NCI-H526 (cell line): ENCODE measurements at places on chromosomes 3 and 15.

DNA sequence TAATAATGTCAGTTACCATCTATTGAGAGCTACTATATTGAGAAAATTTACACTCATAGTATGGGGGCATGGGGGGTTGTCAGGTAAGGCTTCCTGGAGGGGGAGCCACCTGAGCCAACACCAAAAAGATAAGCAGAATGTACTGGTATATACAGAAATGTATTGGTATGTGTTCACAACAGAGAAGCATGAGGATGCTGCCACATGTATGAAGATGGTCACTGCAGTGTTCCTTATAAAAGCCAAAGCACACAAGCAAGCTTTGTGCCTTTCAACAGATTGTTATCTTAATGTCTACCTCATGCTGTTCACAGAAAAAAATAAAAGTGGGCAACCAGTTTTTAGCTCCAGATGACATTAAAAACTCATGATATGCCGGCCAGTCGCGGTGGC, 149.0 kb downstream of the MAGI1 start:
- no peak for DNase-seq

GRCh38 chr3:30273304-30274072, 332.9 kb upstream of the TGFBR2 start:
- no peak for DNase-seq

DNA sequence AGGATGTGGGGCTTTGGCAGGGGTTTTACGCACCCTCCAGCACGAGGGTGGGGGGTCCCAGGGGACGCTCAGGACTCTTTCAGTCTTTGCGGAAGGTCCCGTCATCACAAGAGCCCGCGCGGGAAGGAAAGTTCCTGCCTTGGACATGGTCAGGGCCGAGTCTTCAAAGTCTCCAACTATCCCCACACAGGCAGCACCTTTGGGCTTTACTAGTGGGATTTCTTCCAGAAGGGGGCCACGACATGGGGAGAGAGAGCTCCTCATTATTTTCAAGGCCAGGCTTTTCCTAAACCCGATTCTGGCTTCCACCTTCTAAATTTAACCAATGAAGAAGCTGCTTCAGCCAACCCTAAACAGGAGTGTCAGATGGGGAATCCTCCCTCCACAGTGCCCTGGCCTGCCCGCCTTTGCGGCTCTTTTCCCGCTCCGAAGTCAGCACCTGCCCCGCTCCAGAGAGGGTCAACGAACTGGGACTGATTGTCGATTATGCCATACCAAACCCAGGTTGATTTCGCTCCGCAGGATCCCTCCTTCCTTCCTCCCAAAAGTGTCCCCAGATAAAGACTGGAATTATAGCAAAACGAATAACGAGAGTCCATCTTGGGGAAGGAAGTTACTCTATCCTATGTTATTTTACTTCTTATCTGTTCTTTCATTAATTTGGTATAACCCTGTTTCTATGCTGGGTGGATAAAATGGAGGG, 11.0 kb downstream of the SHOX2 start:
- no peak for DNase-seq

GRCh38 chr3:54599716-54600115, 328.1 kb downstream of the LRTM1 start:
- DNase-seq = no peak

- no peak for DNase-seq
Measured at GRCh38 chr15:25250011-25250596, 188.7 kb downstream of the UBE3A start.

DNA sequence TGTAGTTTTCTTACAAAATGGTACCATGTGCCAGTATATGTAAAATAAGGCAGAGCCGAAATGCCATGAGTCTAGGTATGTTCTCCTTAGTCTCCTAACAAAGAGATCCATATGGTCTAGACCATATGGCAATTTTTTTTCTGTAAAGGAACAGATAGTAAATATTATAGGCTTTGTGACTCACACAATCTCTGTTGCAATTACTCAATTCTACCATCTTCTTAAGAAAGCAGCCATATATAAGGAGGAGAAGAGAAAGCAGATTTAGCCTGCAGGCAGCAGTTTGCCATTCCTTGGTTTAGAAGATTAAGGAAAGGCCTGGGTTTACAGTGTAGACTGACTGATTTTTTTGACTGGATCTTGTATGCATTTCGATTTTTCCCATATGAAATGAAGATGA, 16.3 kb upstream of the BBX start:
- no peak for DNase-seq

DNA sequence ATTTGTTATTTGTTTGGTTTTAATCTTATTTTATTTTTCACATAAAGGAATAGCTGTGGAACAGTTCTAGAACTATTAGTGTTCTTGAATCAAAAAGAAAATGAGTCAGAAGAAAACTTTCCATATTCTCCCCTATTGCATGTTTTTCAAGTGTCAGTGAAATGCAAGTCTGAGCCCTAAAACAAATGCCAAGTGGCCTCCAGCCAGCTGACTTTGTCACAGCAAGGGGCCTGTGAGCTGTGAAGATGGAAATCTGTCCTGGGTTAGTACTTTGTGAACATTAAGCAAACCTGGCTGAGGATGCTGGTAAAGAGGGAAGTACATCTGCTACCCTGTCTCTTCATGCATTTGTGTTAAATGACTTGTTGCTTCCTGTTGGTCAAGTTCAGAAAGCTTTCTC, 14.2 kb downstream of the LRRC49 start:
- no peak for DNase-seq

GRCh38 chr3:42001777-42002176, 39.9 kb upstream of the ULK4 start:
- no peak for DNase-seq

DNA sequence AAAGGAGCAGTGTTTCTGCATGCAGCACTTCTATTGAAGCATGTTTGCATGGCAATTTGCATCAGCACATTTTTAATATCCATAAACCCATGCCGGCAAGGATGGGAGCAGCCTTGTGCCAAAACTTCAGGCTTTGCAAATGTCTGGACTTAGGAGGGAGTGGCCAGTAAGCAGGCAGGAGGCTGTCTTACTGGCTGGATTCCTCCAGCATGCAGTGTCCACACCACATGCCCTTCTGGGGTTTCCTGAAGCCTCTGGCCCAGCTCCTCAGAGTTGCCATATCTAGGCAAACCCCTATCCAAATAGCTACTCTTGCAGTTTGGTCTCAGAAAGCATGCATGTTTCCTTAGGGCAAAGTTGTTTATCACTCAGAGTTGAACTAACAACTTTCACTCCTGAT, 139.1 kb upstream of the MRPS22 start:
- DNase-seq = peak; percentile 82

GRCh38 chr3:5116538-5116937, 5.6 kb upstream of the ARL8B start:
- no peak for DNase-seq

GRCh38 chr3:69328103-69328962, 57.6 kb downstream of the FRMD4B start:
- DNase-seq = no peak

- DNase-seq = no peak
Measured at GRCh38 chr3:149292666-149293065, 40.8 kb downstream of the TM4SF18 start.

DNA sequence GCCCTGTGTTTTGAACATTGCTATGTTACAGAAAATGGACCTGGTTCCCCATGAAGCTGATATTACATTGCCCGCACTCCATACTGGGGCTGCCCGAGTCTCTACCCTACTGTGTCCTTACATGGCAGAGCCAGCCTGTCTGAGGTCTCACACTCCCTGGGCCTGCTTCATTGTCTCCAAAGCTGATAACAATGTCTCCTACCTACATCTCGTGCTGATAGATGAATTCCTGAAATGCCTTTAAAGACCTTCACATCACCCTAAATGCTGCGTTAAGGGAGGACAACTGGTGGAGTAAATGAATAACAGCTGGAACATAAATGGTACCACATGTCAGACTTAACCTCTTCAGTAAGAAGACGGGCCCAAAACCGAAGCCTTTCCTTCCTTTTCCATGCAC, 62.9 kb upstream of the PTX3 start:
- no peak for DNase-seq

DNA sequence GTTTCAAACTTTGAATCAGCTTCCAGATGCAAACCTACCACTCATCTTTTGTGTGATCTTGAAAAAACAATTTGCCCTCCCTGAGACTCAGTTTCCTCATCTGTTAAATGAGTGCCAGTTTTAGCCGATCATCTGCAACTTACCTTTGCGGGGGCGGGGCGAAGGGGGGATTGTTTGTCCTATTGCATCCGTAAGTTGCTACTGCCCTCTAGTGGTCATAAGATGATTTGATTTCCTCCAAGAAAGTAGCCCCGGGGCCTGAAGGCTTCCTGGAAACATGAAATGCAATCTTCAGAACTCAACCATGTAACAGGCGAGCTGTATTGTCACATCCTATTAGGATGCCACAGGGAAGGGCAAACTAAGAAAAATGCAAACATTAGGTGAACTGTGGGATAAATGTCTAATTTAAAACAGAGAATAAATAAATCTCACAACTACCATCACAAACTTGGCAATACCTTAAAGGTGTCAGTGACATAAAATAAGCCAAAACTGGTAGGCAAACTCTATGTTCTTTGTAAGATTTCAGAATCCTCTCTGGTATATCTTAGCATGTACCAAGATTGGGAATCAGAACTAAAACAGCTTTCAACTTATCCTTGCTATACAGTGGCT, 63.5 kb upstream of the CLDN18 start:
- peak; percentile 76 for DNase-seq

DNA sequence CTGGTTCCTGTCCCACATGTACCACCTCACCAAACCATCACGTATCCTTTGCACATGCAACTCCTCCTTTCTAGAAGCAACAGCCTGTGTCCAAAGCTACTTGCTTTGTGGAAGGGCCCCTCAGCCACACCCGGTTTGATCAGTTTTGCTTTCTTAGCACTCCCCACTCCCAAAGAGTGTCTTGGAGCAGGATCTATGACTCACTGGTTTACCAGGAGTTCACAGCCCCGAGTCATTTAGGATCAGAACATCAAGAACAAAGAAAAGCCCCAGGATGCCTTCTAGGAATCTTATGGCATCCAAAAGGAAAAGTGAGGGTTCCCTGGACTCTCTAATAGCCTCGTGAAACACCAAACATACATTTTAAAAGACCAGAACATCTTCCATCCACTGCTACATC, 50.7 kb upstream of the IGF1R start:
- no peak for DNase-seq

GRCh38 chr15:22916606-22917350, 63.4 kb downstream of the CYFIP1 start:
- no peak for DNase-seq

GRCh38 chr15:57281321-57281720, 95.0 kb upstream of the CGNL1 start:
- DNase-seq = peak; percentile 87

GRCh38 chr3:61807865-61808276, 246.5 kb downstream of the PTPRG start:
- DNase-seq = peak; percentile 29

GRCh38 chr15:34031987-34032760, 6.8 kb downstream of the AVEN start:
- no peak for DNase-seq

- DNase-seq = no peak
Measured at GRCh38 chr15:89982315-89983055, 18.6 kb upstream of the ZNF710 start.

DNA sequence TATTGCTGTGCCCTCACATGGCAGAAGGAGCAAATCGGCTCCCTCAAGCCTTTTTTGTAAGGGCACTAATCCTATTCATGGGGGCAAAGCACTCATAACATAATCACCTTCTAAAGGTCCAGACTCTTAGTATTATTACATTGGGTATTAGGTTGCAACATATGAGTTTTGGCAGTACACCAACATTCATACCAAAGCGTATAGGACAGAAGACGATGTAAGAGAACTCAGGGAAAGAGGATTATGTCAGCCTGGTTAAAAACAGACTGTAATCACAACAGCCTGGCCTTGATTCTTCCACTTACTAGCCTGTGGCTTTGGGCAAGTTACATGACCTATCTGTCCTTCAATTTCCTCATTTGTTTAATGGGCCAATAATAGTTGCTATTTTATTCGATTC, 828.5 kb upstream of the NECTIN3 start:
- no peak for DNase-seq

DNA sequence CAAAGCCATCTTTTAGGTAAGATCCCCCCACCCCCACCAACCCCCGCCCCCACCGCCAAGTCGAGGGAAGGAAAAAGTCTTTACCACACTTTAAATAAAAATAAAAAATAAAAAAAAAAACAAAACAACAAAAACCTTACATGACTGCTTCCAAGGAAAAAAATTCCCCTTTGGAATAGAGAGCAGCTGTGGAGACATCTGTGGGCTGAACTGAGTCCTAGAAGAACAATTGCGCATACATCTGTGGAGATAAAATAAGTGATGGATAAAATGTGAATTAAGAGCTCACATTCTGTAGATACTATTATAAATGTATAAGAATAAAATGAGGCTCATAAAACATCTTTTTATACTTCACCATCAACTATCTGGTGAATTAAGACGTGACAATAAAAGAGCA, 601.7 kb upstream of the AGTR1 start:
- no peak for DNase-seq
